DMS 273 treated with DMSO at 0.1 percent for 48 hours (cell line): ENCODE measurements at places on chromosomes 5 and 9.

DNA sequence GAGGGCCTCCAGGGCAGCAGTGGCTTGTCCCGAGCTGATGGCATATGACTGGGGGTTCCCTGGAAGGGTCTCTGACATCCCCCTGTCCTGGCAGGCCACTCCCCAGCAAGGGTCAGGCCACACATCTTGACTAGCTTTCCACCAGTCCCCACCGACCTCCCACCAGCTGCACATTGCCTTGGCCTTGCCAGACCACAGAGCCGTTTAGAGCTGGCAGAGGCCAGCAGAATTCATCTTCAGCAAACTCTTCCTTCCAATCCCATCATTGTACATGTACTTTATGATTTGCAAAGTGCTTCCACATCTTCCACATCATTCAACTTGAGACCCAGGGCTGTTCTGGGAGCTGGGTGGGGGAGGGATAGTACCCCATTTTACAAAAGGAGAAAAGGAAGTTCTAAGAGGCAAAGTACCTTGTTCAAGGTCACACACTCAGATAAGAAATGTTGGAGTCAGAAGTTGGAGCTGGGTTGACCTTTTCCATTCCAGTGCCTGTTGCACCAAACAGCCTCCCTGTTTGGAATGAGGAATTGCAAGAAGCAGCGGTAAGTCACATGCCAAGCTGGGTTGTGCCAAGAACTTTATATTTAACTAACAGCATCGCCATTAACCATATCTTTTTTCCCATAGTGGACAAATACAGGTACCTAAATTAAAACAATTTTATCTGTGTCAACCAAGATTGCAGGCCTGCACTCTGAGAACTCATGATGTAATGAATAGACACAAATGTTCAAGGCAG lies 25.8 kb upstream of the COL15A1 start:
- no peak for DNase-seq

DNA sequence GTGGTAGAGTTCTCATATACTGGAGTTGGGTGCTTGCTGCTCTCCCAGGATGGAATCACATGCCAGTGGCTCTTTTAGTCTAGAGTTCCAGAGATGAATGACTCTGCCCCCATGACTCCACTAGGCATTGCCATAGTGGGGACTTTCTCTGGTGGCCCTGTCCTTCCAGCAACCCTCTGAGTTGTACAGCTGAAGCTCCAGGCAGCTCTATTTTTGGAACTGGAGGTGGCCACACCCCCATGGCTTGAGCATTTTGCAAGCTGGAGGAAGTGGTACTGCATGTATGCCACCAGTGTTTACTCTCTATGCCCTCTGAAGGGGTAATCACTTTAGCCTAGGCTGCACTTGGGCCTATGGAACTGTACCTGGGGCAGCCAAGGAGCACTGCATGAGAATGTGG lies 112.6 kb downstream of the RANBP17 start:
- no peak for DNase-seq

GRCh38 chr9:19648672-19649071 lies 140.2 kb downstream of the SLC24A2 start:
- no peak for DNase-seq

GRCh38 chr9:77449240-77450084 lies 198.7 kb downstream of the GNA14 start:
- DNase-seq = no peak

- no peak for DNase-seq
Measured at GRCh38 chr5:125134216-125135081, 388.0 kb upstream of the ZNF608 start.

DNA sequence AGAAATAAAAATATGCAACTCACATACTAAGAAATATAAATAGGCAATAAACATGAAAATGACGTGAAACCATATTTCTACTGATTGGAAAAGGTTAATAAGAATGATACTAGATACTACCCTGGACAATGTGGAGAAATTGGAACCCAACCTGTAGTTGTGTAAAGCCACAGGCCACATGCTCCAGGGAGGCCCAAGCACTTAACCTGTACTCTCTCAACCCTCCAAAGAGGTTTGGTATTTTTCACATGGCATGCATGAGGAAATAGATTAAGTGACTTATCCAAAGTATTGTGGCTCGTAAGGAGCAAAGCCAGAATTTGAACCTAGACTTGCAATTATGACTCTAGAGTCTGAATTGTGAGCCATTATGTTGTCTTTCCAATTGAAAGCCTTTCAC lies 13.4 kb downstream of the LIFR start:
- no peak for DNase-seq

DNA sequence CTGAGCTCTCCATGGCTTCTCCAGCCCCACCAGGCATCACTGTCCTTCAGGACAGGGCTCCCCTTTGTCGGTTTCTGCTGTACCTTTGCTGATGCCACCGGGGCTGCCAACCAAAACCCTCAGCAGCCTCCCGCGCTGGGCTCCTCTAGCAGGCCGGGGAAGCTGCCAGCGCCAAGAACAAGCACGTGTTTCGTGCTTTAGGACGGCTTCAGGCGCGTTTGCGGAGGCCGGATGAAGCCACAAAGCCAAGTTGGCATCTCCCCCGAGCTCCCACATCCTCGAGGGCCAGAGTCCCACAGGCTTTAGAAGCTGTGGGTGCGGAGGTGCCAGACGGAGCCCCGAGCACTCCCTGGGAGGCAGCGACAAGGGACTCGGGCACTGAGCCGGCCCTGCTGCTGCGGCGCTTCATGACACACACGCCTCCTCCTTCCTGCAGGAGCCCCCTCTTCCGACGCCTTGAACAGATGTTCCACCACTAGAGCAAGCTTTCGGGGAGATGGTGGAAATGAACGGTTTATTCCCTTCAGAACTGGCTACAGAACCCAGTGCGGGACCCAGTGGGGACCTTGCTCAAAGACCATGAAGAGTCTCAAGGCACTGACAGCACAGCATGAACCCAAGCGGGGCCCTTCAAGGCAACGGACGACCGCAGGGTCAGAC lies 36.7 kb downstream of the SARDH start:
- DNase-seq = no peak

DNA sequence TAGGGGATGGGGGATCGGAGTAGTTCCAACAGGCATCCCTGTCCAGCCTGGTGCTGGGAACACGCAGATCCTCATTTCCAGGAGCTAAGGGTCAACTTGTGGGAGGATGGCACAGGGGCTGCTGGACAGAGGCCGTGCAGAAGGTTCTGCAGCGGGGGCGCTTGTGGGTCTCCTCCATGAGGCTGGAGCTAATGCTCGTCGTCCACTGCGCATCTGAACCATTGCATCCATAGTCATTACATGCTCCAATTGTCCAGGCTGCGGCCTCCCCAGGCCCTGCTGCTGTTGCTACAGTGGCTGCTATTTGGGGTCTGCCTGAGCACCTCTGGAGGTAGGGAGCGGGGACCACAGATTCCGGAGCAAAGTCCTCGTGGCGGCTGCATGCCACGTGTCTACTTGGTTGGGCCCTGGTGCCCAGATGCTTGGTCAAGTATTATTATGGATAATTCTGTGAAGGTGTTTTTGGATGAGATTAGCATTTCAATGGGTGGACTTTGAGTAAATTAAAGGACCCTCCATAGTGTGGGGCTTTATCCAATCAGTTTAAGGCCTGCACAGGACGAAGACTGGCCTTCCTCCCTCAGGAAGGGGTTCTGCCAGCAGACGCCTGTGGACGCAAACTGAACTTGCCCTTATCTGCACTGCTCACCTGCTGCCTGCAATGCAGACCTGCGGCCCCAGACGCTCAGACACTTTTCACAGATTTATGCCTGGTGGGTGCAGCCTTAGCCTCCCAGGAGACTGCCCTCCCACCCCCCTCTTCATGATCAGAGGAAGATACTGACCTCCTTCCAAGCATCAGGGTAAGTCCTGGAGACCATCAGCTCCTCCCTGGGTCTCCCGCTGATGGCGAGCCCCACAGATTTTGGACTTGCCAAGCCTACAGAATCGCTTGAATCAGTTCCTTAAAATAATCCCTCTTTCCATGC lies 127.5 kb upstream of the IRX4 start:
- no peak for DNase-seq

GRCh38 chr9:137174722-137175293 lies 3.0 kb upstream of the TMEM210 start:
- no peak for DNase-seq

GRCh38 chr9:128155736-128156500 lies 4.1 kb upstream of the BBLN start:
- no peak for DNase-seq

GRCh38 chr5:39333104-39333503 lies 31.2 kb downstream of the C9 start:
- DNase-seq = no peak

DNA sequence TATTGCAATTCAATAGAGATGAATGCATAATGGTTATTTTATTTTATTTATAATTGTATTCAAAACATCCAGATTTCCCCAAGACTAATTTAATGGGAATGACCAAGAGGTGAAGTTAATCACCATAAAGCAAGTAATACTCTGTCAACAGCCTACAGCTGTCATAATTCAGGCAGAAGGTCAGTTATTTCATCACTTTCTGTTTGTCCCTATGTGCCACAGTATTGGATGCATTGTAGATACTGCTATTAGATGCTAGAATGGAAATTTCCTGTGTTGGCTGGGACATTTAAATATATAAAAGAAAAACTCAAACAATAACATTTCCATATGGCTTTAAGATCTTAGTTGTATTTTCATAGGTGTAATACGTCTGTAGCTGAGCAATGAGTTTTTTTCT lies 56.7 kb upstream of the MINAR2 start:
- DNase-seq = no peak

DNA sequence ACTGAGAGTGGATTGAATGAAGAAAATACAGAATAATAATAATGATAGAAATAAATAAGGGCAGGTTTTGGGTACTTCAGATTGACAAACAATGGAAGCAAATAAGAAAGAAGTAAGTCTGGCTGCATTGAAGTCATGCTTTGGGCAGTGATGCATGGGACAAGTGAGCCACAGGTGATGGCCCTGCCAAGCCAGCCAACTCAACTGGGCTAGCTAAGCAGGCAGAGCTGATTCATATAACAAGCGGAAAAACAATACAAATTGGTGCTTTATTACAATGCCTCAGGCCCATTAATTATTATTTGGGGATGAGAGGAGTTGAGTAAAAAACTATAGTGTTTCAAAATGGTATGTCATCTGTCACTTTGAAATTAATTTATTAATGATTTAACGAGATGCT lies 502.0 kb downstream of the CDH12 start:
- no peak for DNase-seq

DNA sequence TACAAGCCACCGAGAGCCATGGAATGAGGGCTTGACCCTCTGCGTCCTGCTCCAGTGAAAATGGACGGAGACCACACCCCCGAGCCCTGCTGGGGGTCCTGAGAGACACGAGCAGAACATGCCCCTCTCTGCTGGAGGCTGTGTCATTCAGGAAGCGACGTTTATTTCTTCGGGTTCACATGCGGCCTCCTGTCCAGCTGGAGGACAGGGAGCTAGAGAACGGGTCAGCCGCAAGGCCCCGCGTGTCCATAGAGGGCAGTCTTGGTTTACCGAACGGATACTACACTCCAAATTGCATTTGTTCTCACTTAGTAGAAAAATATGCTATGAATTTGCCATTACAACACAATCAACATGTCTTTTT lies 36.1 kb downstream of the MRPL36 start:
- no peak for DNase-seq
